RCC 7860 (cell line): ENCODE measurements at places on chromosomes 13 and 19.

- no peak for DNase-seq
These were observed 3.0 kb downstream of the ABCA7 start for GRCh38 chr19:1042689-1043511.

GRCh38 chr13:111202745-111203144 is 87.6 kb downstream of the ARHGEF7 start:
- no peak for DNase-seq

- no peak for DNase-seq
These were observed 1.1 kb upstream of the FARP1 start for GRCh38 chr13:98141509-98142379.

- DNase-seq = no peak
These were observed 8.0 kb downstream of the NANOS3 start for GRCh38 chr19:13884726-13885591.

DNA sequence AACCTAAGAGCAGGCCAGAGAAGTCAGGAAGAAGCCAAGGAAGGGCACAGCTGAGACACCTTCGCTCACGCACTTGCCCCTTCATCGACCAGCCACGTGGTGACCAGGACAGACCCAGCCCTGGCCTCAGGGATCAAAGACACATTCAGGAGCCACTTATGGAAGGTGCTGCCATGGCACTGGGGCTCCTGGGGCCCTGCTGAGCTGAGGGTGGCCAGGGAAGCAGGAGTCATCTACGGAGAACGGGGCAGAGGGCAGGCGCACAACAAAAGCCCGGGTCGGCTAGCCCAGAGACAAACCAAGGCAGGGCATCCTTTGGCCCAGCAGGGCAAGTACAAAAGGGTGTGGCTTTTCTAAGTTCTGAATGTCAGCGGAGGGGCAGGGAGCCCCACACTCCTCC is 2.3 kb downstream of the PLPP2 start:
- DNase-seq = no peak

DNA sequence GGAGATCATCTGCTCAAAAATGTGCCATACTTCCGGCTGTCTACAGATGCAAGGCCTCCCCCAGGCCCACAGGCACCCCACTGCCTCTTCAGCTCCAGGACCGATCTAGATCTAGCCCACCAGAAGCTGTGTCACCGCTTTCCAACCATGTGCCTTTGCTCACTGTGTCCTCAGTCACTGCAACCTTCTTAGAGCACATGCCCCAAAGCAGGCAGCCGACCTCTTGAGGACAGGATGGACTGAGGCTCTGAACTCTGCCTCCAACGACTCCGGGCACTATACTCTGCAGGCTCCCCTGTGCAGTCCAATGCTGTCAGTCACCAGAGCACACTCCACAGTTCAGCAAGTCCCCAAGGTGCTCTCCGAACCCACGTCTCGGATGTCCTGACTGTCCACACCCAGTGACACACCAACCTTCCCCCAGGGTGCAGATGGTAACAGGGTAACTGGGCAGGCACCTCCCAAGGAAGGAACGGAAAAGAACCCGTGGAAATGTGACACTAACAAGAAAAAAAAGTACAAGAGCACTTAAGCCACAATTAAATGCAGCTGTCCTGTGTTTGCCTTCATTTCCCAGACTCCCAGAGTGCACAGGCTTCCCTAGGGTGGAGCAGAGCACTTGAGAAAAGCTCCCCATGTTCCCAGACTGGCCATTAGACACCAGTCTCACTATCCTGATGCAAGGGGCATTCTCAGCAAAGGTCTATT is 4.8 kb downstream of the STK24 start:
- DNase-seq = no peak

- no peak for DNase-seq
These were observed 23.1 kb upstream of the TNFRSF19 start for GRCh38 chr13:23547000-23547590.

GRCh38 chr19:11452620-11453310 is 17.3 kb downstream of the PRKCSH start:
- DNase-seq = no peak

DNA sequence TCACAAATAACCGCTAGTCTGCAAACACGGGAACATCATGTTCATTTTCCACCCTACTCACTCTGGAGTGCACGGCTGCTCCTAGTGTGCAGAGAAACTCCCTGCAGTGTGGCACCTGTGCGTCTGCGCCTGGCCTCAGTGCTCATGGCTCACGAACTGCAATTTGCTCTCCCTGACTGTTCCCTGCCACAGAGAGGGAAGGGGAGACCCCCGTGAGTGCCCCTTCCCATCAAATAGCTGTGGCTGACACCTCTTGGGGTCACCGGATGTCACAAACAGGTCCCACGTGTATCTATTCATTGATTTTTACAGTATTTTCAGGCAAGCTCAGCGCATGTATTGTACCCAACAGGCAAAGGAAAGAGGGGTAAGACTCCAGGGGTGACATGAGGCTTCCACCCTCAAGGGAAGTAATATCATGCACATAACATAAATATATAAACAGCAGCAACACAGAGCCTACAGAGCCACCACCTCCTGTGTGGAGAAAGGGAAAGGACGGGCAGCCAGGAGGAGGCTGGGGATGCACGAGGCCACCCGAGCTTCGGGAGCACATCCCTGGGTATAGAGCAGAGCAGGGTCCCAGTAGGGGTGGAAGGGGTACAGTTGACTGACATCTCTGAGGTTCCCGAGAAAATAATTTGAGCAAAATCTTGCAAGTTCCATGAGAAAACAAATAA is 140.3 kb upstream of the SOX1 start:
- DNase-seq = no peak
